Inflammatory macrophage treated with lipopolysaccharide for 4 hours (primary cell): ENCODE measurements at places on chromosomes 3 and 15.
A peak's percentile ranks its signal among the peaks of the same experiment; 100 is the strongest.

GRCh38 chr15:66483131-66483566, 14.4 kb downstream of the SNAPC5 start:
- peak; percentile 40 for DNase-seq

DNA sequence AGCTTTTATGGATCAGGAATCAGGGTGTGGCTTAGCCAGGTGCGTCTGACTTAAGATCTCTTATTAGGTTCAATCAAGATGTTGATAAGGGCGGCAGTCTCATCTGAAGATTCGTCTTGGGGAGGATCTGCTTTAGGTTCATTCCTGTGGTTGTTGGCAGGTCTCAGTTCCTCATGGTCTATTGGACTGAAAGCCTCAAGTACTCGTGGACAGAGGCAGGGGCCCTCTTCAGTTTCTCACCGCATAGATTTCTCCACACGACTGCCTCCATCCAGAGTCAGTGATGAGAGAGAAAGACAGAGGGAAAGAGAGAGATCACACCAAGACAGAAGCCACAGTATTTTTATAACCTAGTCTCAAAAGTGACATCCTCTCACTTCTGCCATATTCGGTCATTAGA, 9.4 kb downstream of the MEX3B start:
- no peak for DNase-seq

DNA sequence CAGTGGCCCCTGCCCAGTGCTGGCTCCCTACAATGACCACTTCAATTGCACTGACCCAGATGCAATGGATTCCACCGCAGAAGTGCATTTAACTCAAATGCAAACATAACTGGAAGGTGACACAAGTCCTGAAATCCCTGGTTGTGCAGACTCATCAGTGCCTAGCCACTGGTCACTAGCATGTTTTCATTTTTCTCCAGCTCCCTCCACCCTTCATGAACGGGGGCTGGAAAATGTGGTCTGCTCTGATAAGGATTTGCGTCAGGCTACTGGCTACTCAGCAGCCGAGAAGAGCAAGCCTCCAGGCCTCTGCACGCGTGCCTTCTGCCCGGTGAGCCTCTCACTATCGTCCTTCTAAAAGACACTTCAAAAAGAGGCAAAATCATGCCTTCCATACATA, 27.4 kb upstream of the FURIN start:
- no peak for DNase-seq

DNA sequence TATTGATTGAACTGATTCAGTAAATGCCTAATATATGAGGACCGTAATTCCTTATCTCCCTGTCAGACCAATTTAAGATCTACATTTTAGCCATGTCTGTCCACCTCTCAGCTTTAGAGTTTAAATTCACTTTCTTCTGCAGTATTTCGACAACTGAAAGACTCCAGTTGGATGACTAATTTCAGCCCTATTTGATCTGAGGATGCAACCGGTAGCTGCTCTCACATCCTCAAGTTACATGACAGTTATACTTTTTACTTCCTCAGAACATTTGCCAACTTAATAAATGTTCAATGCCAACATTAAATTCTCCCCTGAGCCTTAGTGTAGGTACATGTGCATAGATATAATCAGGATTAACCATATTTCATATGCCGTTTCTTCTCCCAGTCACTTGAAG, 2.5 kb upstream of the HHLA2 start:
- peak; percentile 87 for DNase-seq

DNA sequence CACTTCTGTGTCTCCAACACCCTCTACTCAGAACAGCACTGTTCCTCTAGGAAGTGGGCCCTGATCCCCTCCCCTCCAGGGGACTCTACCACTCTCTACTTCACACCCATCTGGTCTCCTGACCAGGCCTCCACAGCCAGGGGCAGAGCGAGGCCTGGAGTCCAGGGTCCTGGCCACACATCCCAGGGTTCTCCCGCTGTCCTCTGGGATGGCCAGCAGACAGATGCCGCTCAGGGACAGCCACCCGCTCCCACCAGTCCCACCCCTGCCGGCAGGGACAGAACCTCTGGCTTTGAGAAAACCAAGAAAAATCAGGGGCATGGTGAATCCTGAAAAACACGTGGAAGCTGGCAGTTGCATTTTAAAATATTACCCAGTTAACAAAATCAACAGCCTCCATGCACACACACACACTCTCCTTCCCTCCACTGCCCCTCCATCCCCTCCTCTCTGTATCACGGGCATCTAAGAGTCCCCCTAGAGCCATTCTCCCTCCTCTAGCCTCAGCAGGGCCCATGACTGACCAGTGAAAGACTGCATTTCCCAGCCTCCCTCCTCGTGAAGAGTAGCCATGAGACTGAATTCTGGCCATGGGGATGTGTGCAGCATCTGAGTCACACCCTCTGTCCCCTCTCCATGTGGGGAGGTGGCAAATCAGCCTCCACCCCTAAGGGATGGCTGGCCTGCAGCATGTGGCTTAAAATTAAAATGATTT, 32.1 kb upstream of the IQSEC1 start:
- no peak for DNase-seq

- DNase-seq = peak; percentile 89
Observed at GRCh38 chr15:100349696-100350433, 8.1 kb upstream of the ADAMTS17 start.

- no peak for DNase-seq
Observed at GRCh38 chr3:12707449-12707848, 43.5 kb upstream of the RAF1 start.

- no peak for DNase-seq
Observed at GRCh38 chr15:45948181-45948621, 313.4 kb downstream of the SQOR start.

- no peak for DNase-seq
Observed at GRCh38 chr3:158347966-158348365, 223.0 kb upstream of the MLF1 start.

DNA sequence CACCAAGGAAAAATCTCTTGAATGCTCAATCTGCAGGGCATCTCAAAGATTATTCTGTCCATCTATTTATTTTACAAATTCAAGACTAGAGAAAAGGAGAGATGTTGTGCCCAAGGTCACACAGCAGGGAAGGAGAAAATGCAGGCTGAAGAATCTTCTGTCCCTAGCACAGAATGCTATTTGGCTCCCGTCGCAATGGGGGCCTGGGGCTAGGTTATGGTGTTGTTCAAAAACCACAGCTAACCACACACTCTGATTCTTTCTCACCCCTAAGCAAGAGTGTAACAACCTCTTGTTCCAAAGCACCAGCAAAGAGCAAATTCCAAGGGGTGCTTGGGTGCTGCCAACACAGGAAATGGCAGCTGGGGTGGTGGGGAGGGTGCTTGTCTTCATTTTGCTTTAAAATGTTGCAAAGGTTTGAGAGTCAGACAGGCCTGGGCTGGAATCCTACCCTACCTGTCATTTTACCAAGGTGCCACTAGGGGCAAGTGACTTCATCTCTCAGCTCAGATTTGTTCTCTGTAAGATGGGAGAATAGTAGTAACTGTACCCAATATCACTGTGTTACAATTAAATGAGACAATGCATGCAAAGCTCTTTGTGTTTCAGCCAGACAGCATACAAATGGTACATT, 112.5 kb downstream of the ADAMTS9 start:
- DNase-seq = no peak

GRCh38 chr3:158098834-158099424, 7.3 kb downstream of the SHOX2 start:
- DNase-seq = no peak

DNA sequence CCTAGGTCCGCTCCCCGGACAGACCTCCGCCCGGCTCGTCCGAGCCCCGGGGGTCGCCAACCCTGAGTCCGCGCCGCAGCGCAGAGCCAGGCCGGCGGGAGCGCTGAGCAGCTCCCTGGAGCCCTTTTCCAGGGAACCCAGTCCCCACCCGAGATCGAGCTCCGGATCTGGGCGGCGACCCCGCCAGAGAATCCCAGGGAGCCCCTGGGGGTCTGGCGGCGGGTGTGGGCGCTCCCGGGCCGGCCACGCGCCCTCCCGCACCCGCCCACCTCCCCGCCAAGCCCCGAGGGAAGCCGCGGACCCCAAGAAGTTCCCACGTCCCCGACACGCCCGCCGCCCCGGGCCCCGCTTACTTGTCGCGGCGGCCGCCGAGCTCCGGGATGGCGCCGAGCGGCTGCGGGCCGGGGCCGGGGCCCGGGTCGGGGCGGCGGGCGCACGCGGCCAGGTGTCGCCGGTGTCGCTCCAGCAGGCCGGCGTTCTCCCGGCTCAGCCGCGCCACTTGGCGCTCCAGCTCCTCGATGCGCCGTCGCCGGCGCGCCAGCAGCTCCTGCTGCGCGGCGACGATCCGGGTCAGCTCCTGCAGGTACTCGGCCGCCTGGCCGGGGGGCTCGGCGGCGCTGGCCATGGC, 137.7 kb downstream of the NUP210 start:
- DNase-seq = no peak

DNA sequence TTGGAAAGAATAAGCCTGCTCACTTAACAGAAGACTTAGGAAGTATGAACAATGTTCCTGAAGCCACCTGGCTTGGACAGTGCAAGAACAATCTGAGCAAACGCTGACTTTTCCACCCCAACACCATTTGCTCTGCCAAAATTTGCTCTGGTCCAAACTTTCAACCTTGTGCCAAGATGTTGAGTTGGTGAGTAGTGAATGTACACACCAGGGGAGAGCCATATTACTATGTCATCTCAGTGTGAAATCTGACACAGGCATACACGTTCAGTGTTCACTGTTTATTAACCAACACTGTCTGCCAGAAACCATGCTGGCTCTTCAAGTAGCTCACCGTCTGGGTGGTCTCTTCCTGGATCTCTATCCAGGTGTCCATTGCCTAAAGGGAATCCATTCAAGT, 152.9 kb upstream of the LPP start:
- DNase-seq = no peak

- DNase-seq = no peak
Observed at GRCh38 chr3:131735116-131735515, 232.3 kb upstream of the MRPL3 start.

GRCh38 chr3:109057056-109057455, 60.9 kb downstream of the MORC1 start:
- DNase-seq = peak; percentile 35

DNA sequence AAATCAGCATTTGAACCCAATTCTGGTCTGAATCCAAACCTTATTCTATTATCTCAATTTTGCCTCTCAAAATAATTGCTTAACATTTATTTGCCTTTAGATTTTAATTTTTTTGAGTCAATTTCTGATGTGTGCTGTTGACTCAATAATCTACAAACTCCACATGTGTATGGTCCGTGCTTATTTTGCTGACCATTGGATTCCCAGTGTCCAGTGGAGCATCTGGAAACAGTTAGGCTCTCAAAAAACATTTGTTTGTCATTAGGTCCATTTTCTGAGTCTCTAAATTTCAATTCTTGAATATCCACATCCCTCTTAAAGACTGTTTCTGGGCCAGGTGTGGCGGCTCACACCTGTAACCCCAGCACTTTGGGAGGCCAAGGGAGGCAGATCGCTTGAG, 19.2 kb upstream of the MYZAP start:
- DNase-seq = no peak
